ENCODE measurements at places on chromosomes 16 and 17.
A peak's percentile ranks its signal among the peaks of the same experiment; 100 is the strongest.

DNA sequence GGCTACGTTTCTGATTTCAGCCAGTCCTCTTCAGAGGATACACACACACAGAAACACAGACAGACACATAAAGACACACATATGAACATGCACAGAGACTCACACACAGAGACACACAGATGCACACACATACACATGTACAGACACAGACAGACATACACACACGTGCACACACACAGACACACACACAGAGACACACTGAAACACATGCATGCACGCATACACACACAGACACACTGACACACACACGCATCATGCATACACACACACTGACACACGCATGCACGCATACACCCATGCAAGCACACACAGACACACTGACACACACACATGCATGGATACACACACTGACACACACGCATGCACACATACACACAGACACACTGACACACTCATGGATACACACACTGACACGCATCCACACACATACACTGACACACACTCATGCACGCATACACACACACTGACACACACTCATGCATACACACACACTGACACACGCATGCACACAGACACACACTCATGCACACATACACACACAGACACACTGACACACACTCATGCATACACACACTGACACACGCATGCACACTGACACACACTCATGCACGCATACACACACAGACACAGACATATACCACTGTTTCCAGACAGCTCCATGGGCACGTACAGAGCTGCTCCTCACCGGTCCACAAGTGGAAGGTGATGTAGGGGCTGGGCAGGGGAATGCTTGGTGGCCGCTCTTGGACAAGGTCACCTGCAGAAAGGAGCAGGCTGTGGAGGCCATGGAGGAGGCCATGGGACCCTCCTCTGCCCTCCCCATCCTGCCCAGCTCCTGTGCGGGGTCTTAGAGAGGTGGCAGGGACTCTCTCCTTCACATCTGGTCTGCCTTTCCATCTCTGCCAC is 30.1 kb upstream of the MFSD6L start:
- no peak for DNase-seq

DNA sequence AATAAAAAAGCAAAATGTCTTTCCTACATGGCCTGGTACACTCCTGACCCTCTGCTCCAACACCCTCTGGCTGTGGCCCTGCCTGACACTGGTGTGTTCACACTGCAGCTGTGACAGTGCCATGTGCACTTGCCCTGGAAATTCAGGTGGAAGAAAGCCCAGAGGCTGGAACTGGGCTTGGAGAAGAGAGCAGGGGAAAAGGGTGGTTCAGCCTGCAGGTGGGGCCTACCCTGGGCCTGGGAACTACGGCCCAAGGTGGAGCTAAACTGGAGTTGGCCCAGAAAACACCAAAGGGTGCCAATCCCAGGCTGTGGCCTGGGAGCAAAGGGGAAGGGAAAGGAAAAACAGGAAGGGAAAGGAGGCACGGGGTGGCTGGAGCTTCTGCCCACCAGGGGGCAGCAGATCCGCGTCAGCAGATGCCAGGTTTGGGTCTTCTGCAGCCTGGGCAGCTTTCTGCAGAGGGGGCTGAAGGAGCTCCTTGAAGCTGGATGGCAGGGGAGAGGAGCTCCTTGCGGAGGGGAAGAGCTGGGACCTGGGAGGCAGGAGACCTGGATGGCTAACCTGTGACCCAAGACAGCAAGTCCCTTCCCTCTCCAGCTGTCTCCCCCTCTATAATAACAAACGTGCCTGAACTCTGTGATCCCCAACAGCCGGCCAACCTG is 15.4 kb upstream of the CTCF start:
- DNase-seq = peak; percentile 75

GRCh38 chr17:73657473-73658116 is 13.3 kb upstream of the SDK2 start:
- DNase-seq = peak; percentile 75

DNA sequence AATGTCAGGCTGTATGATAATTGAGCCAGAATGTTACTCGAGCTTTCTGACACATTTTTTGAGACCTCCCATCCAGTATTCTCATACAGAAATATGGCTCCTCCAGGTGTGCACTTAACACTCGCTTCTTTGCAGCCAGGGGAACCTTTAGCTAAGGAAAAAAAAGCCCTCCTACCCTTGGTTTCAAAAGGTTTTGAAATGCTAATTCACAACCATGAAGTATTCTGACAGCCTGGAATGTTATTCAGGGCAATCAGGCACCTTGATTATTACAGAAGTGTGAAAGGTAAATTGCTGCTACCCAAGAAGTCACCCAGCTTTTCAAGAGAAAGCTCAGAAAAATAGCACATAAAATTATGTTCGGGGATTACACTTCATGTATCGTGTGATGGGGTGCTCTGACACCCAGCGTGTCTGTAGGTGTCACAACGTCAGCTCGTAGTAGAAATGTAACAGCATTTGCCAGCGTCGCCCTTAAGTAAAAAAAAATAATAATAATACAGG is 41.1 kb downstream of the NTN1 start:
- no peak for DNase-seq

- no peak for DNase-seq
Observed at GRCh38 chr17:42135664-42136653, 13.4 kb downstream of the HSPB9 start.

DNA sequence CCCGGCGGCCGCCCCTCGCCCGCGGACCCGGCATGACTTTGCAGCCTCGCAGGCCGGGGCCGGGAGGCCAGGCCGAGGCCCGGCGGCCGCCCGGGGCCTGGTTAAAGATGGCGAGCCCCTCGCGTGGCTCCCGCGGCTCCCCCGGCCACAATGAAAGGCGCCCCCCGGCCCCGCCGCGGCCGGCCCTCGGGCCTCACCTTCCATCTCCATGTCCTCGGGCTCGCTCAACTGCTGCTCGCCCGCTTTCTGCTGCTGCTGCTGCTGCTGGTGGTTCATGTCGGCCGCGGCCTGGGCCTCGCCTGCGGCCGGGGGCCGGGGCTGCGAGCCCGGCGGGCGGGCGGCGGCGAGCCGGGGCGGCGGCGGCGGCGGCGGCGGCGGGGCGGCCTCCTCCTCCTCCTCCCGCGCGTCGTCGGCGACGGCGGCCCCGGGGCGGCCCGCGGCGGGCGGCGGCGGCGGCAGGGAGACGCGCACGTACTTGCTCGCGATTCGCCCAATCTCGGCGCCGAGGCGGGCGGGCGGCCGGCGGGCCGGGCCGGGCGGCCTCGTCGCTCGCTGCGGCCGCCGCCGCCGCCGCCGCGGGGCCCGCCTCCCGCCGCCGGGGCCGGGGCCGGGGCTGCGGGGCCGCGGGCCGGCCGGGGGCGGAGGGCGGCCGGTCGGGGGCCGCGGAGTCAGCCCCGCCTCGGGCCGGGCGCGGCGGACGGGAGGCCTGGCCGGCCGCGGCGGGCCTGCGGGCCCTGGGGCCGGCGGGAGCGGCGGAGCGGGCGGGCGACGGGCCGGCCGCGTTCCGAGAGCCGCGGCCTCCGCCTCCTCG is 491 bp downstream of the USP7 start:
- DNase-seq = no peak

- peak; percentile 93 for DNase-seq
Observed at GRCh38 chr16:30052671-30053372, 12.7 kb upstream of the ALDOA start.

- peak; percentile 30 for DNase-seq
Observed at GRCh38 chr17:43779145-43780125, 658 bp upstream of the DUSP3 start.

- no peak for DNase-seq
Observed at GRCh38 chr17:45756266-45756991, 27.7 kb upstream of the CRHR1 start.

DNA sequence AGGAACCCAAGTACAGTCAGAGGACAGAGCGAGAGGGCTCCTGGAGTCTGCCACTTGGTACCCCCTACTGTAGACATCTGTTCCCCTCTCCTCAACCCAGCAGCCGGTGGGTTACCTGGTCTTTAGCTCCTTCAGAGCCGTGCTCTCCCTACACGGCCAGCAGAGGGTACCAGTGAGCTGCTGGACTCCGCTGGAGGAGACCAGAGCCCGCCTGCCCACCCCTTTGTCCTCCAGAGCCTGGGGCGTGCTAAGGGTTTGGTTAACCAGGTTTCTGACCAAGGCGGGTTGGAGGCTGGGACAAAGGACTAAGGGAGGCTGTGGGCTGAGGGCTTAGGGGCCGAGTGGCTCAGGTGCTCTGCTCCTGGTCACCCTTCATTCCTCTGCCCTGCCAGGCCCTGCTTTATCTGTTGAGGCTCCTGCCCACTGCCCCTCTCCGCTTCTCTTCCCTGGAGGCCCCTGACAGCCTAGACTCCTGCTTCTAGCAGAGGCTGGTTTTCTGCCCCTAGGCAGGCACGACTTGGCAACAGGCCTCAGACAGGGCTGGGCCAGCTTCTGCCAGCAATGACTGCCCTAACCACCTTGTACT is 2.7 kb upstream of the HSD11B2 start:
- DNase-seq = peak; percentile 93

DNA sequence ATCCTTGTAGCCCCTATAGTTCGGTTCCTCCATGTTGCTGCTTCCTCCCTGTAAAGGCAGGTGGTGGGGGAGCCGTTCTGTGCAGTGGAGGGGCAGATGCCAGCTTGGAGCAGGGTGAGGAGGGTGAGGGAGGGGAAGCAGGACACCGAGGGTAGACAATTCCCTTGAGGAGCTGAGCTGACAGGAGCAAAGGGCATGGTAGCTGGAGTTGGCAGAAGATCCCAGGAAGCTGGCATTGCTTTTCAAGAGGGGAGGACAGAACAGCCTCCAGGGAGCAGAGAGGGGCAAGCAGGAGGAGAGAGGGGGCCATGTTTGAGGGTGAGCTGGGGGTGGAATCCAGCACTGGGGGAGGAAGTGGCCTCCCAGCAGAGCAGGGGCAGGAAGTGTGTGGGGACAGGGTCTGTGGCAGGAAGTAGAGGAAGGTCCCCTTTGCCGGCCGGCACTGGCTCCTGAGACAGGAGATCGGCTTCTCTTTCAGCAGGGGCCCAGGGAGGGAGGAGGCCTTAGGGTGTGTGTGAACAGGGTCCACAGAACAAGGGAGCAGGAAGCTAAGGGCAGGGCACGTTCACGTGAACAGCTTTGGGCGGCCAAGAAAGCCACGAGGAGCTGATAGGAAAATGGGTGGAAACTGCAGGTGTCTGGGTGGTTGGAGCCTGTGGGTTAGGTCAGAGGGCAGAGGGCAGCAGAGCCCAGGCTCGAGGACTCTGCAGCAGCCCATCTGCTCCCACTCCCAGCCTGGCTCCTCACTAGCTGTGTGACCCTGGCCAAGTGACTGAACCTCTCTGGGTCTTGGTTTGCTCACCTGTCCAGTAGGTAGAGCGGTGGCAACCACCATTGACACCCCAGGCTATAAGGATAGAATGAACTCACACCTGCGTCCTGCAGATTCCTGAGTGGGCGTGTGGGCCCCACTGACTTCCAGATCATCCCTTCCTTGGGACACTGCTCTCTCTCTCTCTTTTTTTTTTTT is 17.5 kb upstream of the SPNS2 start:
- peak; percentile 7 for DNase-seq

- DNase-seq = no peak
Observed at GRCh38 chr17:58321571-58322525, 6.7 kb downstream of the TSPOAP1 start.

DNA sequence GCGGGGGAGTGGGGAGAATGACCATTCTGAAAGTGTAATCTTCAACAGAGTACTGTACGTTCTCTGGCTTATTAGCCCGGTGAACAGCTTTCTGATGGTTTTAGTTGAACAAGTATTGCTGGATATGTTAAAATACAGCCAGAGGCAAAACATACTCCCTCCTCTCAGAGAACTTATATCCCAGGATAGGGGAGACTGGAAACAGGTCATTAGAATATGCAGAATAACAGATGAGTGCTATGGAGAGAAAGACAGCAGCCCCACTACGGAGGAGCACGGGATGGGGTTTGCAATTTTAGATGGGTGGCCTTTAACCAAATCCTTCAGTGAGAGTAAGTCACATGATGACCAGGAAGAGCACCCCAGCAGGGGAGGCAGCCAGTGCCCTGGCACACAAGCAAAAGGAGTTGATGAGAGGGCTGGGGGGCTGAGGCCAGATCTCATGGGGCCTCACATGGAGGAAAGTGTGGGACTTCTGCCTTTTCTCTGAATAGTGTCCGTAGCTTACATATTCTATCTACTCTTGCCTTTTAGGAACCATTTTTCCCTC is 43.1 kb upstream of the SEC14L1 start:
- DNase-seq = no peak

- no peak for DNase-seq
Observed at GRCh38 chr17:7732981-7733539, 15.5 kb downstream of the DNAH2 start.

GRCh38 chr17:41863074-41863848 is 2.0 kb downstream of the KLHL11 start:
- DNase-seq = peak; percentile 18

- no peak for DNase-seq
Observed at GRCh38 chr16:81349608-81350305, 35.0 kb downstream of the GAN start.

- DNase-seq = peak; percentile 16
Observed at GRCh38 chr16:3115561-3115960, 3.2 kb downstream of the ZNF205 start.

- DNase-seq = no peak
Observed at GRCh38 chr17:64240261-64240740, 22.8 kb downstream of the TEX2 start.

GRCh38 chr17:36755586-36755985 is 154.2 kb downstream of the MRM1 start:
- peak; percentile 17 for DNase-seq

DNA sequence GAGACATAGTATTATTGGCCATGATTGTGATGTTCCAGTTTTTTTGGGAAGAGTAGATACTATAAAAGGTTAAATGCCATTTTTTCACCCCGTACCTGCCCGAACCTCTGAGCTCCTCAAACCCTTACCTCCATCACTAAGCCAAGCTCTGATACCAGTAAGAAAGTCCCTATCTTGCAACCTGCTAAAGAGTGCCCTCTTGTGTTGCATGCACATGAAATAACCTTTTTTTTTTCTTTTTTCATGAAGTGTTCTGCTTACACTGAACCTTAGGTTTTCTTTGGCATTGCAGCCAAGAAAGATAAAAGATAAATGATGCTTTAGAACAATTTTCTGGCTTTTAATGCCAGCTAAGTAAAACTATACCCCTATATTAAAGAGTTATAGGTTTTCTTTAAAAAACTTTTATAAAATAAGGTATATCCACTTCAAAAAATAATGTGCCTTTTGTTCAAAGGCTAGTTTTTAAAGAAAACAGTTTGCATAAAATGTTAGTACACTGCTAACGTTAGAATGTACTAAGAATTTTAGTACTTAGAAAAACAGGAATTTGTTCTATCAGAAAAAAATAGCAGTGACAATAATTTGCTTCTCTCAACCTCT is 295.3 kb upstream of the PMFBP1 start:
- DNase-seq = peak; percentile 65

DNA sequence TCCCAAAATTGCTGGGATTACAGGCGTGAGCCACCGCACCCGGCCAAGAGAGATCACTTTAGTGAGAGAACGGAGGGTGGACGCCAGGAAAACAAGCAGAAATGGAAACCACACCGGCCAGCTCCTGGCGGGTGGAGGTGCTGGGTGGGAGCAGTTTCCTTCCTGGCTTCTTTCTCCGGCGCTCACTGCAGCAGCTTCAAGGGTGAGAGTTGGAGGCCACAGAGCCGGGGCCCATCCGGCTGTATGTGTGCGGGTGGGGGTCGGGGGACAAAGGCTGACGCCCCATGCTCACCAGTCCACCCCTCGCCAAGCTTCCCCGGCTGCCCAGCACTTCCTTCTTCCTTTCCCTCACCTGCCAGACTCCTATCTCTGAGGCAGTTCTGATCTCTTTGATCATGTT is 13.5 kb upstream of the BHLHA9 start:
- no peak for DNase-seq

All from NCI-H524 (cell line).